ENCODE measurements at places on chromosomes 16 and 17.

DNA sequence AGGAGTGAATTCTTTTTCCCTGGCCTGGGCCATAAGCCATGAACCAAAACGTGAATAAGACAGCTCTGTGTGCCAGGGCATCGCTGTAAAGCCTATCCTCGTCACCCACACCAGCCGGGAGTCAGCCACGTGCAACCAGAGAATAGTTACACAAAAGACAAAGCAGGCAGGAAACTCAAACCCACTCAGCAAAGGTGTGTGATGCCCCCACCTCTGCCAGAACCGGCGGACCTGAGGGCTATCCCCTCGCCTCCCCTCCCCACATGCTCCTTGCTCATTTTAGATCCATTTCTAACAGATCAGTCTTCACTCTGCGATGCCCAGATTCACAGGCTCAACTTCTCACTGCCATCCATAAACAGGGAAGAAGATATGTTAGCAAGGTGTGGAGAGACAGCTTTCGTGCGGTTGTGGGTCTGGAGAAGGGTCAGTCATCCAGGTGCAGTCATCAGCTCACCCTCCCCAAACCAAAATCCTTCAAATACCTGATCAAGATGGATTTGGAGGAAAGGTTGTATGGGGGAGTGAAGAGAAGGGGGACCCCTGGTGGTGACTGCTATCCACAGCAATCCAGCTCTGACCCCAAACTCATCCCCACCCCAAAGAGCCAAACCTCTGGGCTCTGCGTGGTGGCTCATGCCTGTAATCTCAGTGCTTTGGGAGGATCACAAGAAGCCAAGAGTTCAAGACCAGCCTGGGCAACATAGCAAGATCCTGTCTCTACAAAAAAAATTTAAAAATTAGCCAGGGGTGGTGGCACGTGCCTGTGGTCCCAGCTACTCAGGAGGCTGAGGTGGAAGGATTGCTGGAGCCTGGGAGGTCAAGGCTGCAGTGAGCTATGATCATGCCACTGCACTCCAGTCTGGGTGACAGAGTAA lies 219.2 kb downstream of the C16orf78 start:
- DNase-seq: no peak

DNA sequence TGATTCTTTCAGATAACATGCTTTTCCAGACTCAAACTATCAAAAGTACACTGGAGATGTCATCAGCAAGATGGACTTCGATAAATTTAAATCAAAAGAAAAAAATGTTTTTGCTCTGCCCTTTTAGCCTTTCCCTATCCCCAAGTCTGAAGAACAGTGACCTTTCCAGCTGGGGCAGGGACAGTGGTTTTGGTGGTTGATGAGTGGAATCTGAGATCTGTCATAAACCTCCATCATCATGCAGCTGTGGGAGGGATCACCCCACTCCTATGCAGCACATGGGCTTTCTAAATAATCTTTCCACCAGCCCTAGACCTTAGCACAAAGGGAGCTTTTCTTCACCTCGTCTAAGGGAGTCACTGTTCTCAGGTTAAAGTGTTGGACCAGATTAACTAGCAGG lies 869.5 kb upstream of the SOX9 start:
- DNase-seq: no peak

- no peak for DNase-seq
Observed at GRCh38 chr17:50013079-50013478, 18.1 kb upstream of the DLX3 start.

GRCh38 chr16:55756963-55757362 lies 75.9 kb downstream of the CES1 start:
- no peak for DNase-seq
